T-helper 9 cell (primary cell): ENCODE measurements at places on chromosomes 16 and 17.

DNA sequence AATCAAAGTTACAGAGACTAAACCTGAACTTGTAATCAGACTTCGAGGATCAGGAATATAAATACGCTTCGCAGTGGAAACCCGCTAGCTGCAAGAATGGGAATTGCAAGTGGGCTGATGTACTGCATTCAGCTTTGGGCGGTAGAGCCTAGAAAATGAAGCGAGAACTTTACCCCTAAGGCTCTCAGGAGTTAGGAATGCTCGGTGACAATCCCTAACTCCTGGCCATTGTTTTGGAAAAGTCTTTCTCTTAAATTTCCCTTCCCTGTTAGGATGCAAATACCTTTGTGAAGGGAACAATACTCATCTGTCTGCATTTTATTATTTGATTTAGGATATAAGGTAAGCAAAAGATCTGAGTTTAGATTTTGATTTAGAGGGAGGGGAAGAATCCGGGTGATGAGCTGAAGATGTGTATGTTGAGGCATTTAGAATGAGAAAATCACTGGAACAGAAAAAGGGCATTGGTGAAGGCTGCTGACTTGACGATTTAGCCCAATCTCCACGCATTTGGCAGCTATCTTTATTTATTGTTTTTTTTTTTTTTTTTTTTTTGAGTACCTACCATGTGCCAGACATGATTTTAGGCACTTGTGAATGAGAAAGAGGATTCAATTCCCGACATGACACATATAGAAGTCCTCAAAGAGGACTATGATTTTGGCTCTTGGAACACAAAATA, 2.2 kb upstream of the TOX3 start:
- no peak for DNase-seq

- DNase-seq = no peak
These were observed 33.1 kb upstream of the HERPUD1 start for GRCh38 chr16:56898847-56899246.

DNA sequence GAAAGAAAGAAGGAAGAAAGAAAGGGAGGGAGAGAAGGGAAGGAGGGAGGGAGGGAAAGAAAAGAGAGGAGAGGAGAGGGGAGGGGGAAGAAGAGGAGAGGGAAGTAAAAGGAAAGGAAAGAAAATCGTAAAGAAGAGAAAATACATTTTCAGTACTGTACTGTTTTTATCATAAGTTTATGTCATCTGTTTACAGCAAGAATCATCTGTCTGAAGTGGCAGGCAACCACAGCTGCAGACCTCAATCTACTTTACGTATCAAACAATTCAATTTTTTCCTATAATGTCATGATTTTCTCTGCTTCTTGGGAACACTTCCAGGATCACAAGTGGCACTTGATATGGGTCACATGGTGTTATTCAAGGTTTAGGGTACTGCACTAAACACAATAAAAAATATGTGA, 58.3 kb downstream of the USP32 start:
- DNase-seq = no peak

- DNase-seq = no peak
These were observed 34.7 kb downstream of the MRTFB start for GRCh38 chr16:14105760-14106375.

DNA sequence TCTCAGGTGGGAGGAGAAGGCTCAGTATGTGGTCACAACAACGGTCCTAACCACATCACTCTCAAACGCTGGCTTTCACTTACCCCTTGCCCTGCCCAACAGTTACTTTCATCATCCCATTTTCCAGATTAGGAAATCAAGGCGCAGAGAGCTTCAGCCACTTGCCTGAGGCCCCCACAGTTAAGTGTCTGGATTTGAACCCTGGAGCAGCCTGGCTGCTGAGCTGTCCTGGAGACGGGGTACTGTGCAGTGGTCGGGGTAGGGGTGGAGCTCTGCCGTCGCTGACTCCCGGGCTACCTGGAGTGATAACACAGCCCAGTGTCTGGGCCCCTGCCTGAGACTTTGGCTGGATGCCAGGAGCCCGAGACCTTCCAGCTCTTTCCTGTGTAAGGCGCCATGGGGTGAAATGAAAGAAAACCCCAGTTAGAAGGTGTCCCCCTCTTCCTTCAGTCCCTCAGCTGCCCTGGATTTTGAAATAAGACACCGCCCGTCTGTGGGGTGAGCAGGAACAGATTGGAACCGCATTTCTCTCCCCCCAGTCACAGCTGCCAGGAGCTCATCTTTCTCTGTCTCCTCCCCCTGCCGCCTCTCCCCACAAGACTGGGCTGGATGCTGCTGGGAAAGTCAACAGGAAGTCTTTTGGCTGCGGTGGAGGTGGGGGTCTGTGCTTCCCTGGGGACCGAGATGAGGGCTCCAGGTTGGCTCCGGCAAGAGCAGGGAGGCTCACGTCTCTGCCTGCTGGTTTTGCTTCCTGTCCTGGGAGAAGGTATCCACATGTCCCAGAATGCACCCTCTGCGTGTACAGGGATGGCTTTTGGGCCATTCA, 280.2 kb downstream of the SEC14L1 start:
- DNase-seq = peak; percentile 66

DNA sequence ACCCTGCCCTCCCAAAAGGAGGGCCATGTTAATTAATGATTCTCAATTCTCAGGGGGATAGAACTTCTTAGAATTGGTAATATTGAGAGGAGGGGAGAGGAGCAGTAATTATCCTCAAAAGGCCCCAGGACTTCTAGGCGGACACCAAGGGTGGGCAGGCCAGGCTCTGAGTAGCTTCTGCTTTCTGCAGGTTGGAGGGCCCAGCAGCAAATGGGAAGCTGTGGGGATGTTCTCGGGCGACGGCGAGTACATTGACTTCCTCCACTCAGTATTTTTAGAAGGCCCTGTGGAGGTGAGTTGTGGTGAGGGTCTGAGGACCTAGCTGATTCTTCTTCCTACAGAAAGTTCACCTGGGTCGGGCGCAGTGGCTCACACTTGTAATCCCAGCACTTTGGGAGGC, 57.5 kb downstream of the DNAH2 start:
- DNase-seq = no peak
